SW 1271 (cell line): ENCODE measurements at places on chromosomes 13 and 19.

DNA sequence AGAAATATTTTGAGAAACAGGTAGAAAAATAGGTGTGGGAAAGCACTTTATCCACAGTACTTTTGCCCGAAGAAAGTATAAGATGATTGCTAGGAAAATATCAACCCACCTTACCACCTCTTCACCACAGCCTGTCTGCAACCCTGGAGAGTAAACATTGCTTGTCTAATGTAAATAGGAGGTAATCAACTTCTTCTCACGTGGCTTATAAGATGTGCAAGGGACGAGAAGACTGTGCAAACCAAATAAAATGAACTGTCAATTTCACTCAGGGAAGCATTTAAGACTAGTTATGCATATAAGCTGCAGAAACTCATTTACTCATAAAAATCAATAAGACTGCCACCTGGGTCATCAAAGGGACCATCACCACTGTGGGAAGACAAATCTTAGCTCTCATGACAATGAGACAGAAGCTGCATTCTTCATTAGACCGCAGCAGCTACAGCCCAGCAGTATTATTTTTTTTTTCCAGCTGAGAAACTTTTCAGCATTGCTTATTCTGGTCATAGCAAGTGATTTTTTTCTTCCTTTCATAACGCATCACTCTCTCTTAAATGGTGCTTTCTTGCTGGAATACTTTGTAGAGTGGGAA, 807.7 kb upstream of the GPC6 start:
- no peak for DNase-seq

GRCh38 chr19:49217382-49217781, 59.8 kb downstream of the TRPM4 start:
- DNase-seq, result no peak

DNA sequence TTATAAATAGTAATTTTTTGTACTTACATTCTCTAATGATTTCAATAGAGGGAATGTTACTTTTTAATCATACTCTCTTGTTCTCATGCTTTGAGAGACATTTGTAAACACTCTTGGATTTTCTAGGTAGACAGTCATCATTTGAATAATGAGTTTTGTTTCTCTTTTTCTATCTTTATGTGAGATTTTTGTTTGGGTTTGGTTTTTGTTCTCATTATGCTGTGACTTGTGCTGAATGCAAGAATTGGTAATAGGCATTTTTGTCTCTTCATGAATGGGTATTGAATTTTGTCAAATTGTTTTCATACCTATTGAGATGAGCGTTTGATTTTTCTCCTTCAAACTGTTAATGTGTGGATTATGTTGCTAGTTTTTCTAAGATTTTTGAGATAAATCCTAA, 56.8 kb upstream of the GPR183 start:
- DNase-seq, result no peak

DNA sequence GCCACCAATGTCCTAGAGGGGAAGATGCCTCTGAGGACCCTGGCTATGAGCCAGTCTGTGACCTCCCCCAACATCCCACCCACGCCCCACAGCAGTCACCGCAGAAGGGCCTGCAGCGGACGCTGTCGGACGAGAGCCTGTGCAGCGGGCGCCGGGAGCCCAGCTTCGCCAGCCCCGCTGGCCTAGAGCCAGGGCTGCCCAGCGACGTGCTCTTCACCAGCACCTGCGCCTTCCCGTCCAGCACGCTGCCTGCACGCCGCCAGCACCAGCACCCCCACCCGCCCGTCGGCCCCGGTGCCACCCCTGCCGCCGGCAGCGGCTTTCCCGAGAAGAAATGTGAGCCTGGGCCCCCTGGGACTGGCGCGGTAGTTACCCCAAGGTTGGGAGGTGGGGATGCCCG, 30.6 kb downstream of the DPF1 start:
- no peak for DNase-seq

DNA sequence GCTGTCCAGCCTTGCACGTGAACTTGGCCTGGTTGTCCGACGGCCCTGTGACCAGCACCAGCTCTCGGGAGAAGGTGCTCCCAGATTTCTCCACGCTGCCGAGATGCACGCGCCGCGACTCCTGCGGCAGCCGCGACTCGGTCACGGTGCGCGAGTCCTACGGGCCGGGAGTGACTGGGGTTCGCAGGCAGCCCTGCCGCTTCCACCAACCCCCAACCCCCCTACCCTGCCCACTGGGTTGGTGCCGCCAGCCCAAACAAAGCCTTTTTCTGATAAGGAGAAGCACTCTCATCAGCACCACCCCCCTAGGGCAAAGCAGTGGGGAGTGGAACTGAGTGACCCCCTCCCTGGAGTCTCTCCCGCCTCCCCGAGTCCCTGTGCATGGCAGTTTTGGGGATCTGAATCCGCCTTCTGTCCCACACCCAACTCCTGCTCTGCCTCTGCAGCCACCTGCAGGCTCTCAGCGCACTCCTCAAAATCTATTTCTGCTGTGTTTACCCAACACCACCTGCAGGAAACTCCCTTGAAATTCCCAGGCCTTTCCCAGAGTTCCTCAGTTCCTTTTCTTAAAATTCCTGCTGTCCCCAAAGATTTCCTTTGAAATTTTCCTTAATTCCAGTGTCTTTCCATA, 6.2 kb downstream of the NPHS1 start:
- DNase-seq, result no peak

GRCh38 chr19:13995878-13996765, 10.0 kb downstream of the RFX1 start:
- no peak for DNase-seq

GRCh38 chr13:113901231-113901630, 37.4 kb upstream of the GAS6 start:
- DNase-seq, result no peak

- DNase-seq, result no peak
Observed at GRCh38 chr13:47117268-47117667, 220.4 kb upstream of the HTR2A start.

- DNase-seq, result no peak
Observed at GRCh38 chr13:35140321-35140720, 198.3 kb downstream of the NBEA start.
